ENCODE measurements at places on chromosomes 7 and 10. TPM values are rescaled to one million over a fixed set of nuclear protein-coding genes. Genes with fewer than 3 reads are reported as not detected.

C10orf143 gene
- total RNA-seq = 1.1 TPM

PRF1 gene
- total RNA-seq = not detected

NCF1 gene
- 0.18 TPM for total RNA-seq

- H3K36me3 ChIP-seq = peaks cover 7% of the 10 kb centered on the region
- H3K4me3 ChIP-seq = no peak overlapping the region
- DNase-seq = no peak
- H3K27me3 ChIP-seq = no peaks in the 10 kb centered on the region
Measured at GRCh38 chr7:32680259-32681173, 185.2 kb downstream of the AVL9 start.

DNA sequence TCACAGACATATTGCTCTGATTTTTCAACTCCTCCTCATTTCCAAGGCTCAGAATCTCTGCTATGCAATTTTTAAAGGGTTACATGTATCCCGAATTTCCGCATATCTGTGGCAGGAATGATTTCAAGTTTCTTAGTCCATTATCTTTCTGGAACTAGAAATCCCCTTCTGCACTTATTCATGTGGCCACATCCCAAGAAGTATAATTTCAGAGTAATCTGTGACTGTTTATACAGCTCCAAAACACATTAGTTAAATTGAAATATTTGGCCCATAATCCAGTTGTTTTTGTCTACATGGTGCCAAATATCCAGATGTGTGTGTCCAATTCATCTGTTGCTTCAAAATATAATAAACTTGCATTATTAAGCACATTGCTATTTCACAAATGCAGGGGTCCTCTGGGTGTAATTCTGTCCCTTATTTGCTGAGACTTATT is 271.2 kb downstream of the ARHGAP12 start:
- no peaks in the 10 kb centered on the region for H3K27me3 ChIP-seq
- H3K4me1 ChIP-seq = no peaks in the 10 kb centered on the region
- no peak overlapping the region for H3K27ac ChIP-seq
- H3K36me3 ChIP-seq = no peaks in the 10 kb centered on the region

GRCh38 chr7:145850636-145851035 is 266.0 kb upstream of the CNTNAP2 start:
- no peak for DNase-seq
- no peak overlapping the region for H3K27ac ChIP-seq
- H3K27me3 ChIP-seq = no peaks in the 10 kb centered on the region
- H3K4me3 ChIP-seq = no peak overlapping the region
- no peaks in the 10 kb centered on the region for H3K36me3 ChIP-seq
